Stimulated activated CD8-positive, alpha-beta memory T cell treated with anti-CD3 and anti-CD28 coated beads, Interleukin-4, amount 100 ng/mL, for 1 hour (primary cell): ENCODE measurements at places on chromosomes 5 and 9.
A peak's percentile ranks its signal among the peaks of the same experiment; 100 is the strongest.

DNA sequence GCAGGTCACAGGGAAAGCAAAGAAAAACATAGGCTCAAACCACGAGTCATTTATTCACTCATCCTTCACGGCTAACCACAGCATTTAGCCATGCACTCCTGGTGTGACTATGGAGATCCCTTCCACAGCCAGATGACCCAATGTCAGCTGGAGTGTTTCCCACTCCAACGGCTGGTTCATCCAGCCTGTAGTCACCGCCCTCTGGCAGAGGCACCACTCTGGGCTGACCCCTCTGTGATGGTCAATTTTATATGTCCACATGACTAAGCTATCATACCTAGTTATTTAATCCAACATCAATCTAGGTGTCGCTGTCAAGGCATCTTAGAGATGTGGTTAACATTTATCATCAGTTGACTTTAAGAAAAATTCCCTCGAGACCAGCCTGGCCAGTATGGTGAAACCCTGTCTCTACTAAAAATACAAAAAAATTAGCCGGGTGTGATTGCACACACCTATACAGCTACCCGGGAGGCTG is 9.5 kb upstream of the PHF19 start:
- DNase-seq = no peak

- DNase-seq = no peak
Observed at GRCh38 chr5:30994902-30995301, 198.6 kb upstream of the CDH6 start.

DNA sequence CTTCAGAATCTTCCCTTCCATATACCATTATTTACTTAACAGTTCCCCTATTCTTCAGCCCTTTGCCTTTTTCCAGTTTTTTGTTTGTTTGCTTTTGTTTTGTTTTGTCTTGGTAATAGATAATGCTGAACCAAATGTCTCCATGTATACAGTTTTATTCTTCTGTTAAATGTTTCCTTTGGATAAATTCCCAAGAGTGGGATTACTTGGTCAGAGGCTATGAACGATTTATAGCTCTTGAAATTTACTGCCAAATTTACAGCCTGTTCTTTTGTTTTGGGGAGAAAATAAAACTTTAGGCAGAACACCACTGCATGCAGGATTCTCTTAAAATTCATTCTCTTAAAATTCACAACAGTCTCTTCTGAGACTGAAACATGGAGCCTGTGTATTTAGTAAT is 38.6 kb downstream of the NR4A3 start:
- no peak for DNase-seq

- peak; percentile 5 for DNase-seq
Observed at GRCh38 chr5:54902791-54903473, 82.5 kb downstream of the ESM1 start.

- DNase-seq = no peak
Observed at GRCh38 chr5:82362636-82363035, 84.5 kb upstream of the RPS23 start.

DNA sequence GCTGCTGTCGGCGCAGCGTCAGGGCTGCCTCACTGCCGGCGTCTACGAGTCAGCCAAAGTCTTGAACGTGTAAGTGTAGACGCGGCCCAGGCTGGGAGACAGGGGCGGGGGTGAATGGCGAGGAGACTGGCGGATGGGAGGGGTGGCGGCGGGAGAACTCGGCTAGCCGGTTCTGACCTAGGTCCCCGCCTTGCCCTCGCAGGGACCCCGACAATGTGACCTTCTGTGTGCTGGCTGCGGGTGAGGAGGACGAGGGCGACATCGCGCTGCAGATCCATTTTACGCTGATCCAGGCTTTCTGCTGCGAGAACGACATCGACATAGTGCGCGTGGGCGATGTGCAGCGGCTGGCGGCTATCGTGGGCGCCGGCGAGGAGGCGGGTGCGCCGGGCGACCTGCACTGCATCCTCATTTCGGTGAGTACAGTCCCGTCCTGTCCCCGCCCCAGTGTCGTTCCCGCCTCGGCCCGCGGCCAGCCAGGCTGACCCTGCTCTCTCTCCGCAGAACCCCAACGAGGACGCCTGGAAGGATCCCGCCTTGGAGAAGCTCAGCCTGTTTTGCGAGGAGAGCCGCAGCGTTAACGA is 745 bp downstream of the GADD45G start:
- no peak for DNase-seq

DNA sequence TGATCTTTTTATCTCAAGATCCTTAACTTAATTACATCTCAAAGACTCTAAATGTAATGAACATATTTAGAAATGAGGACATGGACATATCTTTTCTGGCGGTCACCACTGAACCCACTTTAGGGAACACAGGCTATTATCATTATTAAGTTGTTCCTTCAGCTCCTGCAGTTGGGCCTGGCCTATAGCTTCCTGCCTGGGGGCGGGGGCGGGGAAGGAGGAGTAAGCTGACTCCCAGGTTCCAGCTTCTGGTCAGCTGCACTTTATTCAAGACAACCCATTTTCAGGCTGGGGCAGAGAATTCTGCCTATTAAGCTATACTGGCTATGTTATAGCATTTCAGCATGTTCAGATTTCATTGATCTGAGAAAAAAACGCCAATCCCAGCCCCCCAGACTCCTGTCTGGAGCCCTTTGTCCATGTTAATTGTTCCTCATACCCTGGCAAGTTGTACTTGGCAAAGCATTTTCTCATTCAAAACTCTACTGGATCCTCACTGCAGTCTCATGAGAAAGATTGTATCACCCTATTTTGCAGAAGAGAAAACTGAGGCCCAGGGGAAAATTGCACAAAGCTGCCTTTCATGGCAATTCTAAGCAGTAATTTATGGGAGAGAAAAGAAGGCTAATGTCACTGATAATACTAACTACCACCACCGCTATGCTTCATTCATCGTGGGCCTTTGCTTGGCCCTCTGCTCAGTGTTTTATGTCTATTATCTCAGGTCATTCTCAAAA is 25.1 kb downstream of the COL15A1 start:
- no peak for DNase-seq

DNA sequence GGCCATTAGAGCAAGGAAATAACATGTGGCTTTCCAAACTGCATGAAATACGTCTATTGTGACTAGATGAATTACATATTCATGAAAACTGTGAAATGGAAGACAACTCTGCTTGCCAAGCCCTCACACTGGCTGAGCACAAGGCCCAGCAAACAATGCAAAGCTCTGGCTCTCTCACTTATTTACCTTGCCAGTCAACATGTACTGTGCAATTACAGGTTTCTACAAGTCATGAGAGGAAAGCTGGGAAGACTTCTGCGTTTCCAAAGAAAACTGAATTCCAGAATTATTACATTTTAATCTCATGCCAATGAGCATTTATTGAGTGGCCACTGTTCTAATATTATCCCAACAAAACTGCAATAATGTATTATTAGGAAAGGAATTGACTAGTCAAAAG is 12.1 kb upstream of the C5orf63 start:
- DNase-seq = no peak

DNA sequence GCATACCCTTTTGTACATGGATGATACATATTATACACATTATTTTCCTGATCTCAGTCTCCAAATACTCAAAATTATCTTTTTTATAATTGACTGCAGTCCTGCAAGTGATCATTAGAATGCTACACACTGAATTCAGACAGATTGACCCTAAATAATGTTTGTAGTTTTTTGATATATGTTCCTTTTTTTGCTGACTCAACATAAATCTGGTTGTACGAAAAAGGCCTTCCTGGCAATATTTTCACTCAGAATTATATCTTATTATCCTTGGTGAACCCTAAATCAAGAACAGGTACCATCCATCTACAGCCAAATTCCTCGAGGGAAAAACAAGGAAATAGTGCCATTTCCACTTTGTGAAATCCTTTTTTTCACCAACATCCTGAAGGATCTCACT is 105.6 kb upstream of the RASGRF2 start:
- DNase-seq = no peak

DNA sequence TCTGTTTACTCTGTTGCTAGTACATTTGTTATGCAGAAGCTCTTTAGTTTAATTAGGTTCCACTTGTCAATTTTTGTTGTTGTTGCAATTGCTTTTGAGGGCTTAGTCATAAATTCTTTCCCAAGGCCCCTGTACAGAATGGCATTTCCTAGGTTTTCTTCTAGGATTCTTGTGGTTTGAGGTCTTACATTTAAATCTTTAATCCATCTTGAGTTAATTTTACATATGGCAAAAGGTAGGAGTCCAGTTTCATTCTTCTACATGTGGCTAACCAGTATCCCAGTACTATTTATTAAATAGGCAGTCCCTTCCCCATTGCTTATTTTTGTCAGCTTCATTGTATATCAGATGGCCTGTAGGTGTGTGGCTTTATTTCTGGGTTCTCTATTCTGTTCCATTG is 792.4 kb downstream of the PTPRD start:
- no peak for DNase-seq

DNA sequence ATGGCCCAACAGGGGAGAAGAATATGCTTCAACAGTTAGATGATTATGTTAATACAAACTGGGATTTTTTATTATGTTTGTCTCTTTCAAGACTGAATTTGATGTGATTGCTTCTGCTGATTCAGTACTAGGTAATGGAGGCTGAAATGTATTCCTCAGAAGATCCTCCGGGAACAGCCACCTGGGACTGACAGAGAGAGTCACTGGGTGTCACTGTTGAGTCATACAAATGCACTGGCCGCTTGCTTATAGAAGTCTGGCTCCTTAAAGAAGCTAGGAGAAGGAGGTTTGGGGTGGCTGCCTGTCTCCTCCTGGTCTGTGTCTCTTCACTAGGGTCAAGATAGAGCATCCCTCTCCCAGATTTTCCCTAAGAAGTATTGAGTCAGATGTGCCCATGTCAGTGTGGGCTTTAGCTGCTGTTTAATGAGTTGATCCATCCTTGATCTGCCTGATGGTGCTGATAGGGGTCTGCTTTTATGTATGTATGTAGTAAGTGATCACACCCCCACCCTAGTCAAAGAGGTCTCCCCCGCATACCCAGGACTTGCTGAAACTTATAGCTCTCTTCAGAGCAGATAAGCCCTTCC is 773.4 kb downstream of the BRINP1 start:
- DNase-seq = no peak

GRCh38 chr5:123087173-123088030 is 1.6 kb upstream of the PRDM6 start:
- DNase-seq = no peak

- no peak for DNase-seq
Observed at GRCh38 chr9:129306318-129306973, 128.4 kb upstream of the IER5L start.

DNA sequence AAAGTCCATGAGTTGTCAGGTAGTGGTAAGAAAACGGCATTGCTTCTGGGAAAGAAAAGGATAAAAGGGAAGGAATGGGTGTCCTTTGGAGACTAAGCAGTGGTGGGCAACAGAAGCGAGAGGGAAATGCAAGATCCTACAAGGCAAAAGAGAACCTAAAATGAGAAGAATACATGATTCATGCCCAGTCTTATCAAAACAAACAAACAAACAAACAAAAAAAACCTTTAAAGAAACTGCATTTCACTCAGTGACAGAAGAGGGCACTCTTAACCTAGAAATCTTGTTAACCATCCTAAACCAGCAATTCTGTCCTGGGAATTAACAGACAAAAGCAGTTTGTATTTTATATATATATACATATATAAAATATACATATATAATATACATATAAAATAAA is 88.5 kb downstream of the SUSD1 start:
- DNase-seq = no peak

GRCh38 chr9:2778816-2779215 is 61.5 kb downstream of the KCNV2 start:
- no peak for DNase-seq

GRCh38 chr5:17339841-17340240 is 122.4 kb downstream of the BASP1 start:
- no peak for DNase-seq

DNA sequence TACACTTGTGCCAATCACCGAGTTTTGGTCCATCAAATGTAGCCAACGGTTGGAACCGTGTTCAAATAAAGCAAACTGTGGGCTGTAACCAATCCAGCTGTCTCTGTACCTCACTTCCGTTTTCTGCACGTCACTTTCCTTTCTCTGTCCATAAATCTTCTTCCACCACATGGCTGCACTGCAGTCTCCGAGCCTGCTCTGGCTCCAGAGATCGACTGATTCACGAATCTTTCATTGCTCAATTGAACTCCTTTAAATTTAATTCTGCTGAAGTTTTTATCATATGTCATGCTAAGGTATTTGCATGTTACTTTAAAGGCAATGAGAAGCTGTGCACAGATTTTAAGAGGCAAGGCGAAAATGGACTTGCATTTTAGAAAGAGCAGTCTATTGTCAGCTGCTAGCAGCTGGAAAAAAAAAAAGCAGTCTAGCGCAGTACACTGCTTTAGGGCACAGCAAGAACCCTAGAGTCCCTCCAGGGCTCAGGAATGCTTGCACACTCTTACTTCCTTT is 13.2 kb downstream of the TTC39B start:
- DNase-seq = no peak

GRCh38 chr5:132854301-132854700 is 12.0 kb downstream of the GDF9 start:
- DNase-seq = no peak

- no peak for DNase-seq
Observed at GRCh38 chr5:64165500-64166200, at the start of gene RNF180. TSS of gene RNF180 (plus strand) at chr5:64165843. CDS start at chr5:64200808, 34,965 bp downstream.

GRCh38 chr9:129678844-129679243 is 13.4 kb downstream of the PRRX2 start:
- no peak for DNase-seq

DNA sequence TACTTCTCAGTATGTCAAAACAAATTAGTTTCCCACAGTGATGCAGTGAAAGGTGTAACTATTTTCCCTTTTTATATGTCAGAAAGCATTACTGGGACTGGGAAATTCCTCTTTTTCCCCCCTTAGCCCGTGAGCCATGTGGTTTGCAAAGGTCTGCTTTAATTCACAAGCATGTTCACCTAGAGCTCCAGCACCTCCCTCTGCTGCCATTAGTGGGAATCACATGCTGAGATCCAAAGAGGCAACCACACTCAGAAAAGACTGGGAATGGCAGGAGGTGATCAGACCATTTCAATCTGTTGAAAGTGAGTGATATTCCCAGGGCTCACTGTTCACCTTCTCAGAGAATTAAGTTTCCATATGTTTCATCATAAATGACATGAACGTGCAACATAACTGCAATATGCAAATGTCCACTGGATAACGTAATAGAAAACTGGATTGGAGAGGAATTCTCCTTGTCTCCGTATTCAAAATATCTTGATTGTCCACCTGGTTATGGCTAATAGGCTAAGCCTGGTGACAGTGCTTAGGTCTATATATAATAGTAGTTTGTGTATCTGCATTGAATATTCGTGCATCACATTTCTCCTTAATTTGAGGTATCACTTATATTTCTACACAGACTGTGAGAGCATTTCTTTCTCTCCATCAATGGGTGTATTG is 703.5 kb upstream of the WWC1 start:
- DNase-seq = no peak

DNA sequence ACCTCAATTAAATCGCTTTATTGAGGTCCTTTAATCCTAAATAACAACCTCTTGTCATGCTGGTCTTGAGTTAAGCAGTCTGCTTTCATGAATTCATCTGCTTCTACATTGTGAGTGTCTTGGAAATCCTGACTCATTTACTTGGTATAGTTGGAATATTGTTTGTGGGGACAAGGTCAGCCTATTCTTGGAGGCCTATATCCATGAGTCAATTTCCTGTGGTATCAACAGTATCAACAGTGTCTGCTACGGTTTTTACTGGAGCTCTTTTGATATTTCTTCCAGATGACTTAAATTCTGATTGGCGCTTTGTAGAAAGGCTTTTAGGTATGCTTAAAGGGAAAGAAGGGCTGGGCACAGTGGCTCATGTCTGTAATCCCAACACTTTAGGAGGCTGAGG is 71.2 kb upstream of the PARP8 start:
- no peak for DNase-seq

GRCh38 chr5:33537240-33537639 is 96.5 kb downstream of the TARS1 start:
- no peak for DNase-seq
